ENCODE measurements at places on chromosomes 12 and 14. TPM values are rescaled to one million over a fixed set of nuclear protein-coding genes. Genes with fewer than 3 reads are reported as not detected.

HVCN1 gene
- 1.3 TPM for total RNA-seq

FOXG1 gene
- not detected for total RNA-seq

FGF6 gene
- not detected for total RNA-seq

SLC5A8 gene
- total RNA-seq, result not detected

ZNF605 gene
- total RNA-seq, result 3.2 TPM

FAM222A gene
- under 0.01 TPM for total RNA-seq

DDX11 gene
- total RNA-seq, result 29.6 TPM

CSAD gene
- total RNA-seq, result 3.2 TPM

IAPP gene
- not detected for total RNA-seq

All from bladder microvascular endothelial cell (primary cell).